Stimulated activated naive CD8-positive, alpha-beta T cell treated with anti-CD3 and anti-CD28 coated beads, Interleukin-15, amount 100 ng/mL, for 72 hours (primary cell): ENCODE measurements at places on chromosomes 16 and 17.

GRCh38 chr17:50541716-50542688, 5.0 kb upstream of the SPATA20 start:
- DNase-seq, result peak; percentile 79

- no peak for DNase-seq
Measured at GRCh38 chr17:78859051-78859450, 18.4 kb upstream of the USP36 start.

DNA sequence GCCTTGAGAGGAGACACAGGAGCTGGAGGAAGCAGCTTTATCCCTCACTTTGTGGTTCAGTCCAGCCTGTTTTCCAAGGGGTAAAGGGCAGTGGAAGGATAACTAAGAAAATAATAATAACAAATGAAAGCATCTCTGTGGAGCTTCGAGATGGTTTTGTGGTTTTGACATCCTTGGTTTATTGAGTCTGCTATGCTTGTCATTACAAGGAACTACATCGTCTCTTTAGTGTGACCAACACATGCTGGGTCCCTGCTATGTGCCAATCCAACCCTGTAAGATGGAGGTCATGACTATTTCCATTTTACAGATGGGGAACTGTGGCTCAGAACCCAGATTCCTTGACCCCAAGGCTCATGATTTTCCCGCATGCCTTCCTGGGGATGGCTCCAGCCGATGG, 124.8 kb downstream of the MRM1 start:
- DNase-seq, result no peak

GRCh38 chr17:44827863-44828262, 2.2 kb downstream of the GJC1 start:
- no peak for DNase-seq

- peak; percentile 65 for DNase-seq
Measured at GRCh38 chr16:2194852-2195321, 1.5 kb downstream of the CASKIN1 start.

- DNase-seq, result no peak
Measured at GRCh38 chr16:81427219-81427618, 17.4 kb upstream of the CMIP start.
